ENCODE measurements at places on chromosomes 1 and 21.

DNA sequence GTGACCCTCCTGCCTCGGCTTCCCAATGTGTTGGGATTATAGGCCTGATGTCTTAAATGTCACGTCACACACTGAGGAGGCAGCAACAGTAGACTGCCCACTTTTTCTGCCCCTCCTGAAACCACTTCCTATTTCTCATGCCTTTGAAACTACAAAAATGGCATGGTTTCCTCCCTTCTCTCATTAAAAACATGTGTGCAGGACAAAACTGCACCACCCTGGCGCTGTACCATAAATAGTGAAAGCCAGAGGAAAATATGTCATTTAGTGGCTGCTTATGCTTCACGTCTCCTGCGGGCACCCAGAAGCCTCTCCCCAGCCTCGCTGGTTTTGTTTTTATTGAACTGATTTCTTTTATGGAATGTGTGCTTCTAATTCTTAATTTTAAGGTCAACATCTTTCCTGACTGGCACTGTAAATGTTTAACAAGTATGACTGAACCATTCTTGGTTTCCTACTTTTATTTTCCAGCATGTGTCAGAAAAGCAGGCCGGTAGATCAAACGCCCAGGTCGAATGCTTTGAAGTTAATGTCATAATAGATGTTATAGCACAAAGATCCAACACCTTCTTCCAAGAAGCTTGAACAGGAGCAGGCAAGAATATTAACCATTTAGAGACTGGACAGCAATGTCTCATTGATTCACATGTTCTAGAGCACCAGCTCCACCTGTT, 59.6 kb upstream of the C1orf87 start:
- DNase-seq, result peak; percentile 90

- DNase-seq, result no peak
These were observed 23.8 kb upstream of the TINAGL1 start for GRCh38 chr1:31552489-31552888.

DNA sequence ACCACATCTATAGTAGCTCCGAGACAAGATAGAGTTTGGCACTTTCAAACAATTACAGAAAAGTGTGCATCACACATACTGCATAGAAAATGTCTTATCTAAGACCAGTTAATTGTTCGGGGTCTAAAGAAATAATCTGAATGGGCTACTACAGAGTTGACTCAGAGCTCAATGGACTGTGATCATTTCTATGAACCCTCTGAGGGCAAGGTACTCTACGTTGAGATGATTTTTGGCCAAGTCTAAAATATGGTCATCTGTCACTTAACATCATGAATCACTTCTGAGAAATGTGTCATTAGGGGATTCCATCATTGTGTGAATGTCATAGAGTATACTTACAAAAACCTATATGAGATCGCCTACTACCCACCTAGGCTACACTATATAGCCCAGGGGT, 123.5 kb downstream of the SLC44A5 start:
- no peak for DNase-seq

GRCh38 chr1:169003864-169004516, 102.5 kb upstream of the ATP1B1 start:
- DNase-seq, result peak; percentile 52

GRCh38 chr21:27101523-27101922, 134.6 kb upstream of the ADAMTS5 start:
- no peak for DNase-seq

DNA sequence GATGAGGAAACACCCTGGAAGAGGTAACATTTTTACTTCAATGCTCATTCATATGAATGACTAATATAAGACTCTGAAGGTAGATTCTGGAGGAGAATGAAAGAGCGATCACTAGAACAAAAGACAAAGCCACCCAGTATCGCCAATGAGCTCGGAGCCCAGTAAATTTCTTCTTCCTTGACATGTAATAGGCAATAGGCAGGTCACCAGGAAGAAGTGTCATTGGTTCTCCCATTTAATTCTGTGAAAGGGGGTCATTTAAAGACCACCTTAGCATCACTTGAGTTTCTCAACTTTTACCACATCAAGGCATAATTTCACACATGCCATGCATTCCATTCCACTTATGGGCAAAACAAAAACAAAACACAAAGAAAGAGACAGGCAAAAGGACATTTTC, 7.9 kb downstream of the TNFSF18 start:
- no peak for DNase-seq

DNA sequence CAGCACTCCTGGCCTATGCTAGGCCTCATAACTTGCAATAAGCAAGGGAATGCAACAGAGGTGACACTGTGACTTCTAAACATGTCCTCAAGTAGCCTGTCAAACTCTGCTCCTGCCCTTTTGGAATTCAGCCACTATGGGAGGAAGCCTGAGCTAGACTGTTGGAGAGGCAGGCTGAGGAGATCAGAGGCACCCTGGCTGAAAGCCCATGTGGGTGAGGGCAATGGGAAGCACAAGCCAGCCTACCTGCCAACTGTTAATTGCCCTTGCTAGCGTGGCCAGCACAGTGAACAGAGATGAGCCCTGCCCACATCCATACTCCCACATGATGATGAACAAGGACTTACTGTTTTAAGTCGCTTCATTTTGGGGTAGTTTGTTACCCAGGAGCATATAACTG, 17.7 kb downstream of the GNB1 start:
- no peak for DNase-seq

DNA sequence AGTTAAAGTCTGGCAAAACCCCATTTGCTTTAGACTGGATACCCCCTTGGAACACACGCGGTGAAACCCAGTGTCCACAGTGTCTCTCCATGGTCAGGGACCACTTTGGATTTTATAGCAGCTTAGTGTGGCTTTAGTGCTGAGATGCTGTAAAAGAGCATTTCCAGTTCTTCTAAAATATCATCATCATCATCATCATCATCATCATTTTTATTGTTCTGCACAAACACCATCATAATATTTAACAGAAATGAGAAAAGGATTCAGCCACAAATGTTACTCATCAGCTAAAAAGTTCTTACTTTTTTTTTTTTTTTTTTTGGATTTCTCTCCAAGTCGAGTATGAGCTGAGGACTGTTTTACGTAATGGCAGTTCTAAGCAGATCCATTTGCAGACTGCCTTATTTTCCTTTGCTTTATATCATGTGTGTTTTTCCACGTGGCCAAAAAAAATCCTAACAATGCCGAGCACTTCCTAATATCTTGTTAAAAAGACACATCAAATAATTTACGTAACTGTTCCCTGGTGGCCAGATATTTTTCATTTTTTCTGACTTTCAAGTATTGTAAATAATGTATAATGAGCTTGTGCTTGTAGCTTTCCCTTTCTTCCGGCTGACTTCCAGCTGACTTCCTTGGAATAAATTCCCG, 62.8 kb downstream of the EVA1C start:
- peak; percentile 76 for DNase-seq

DNA sequence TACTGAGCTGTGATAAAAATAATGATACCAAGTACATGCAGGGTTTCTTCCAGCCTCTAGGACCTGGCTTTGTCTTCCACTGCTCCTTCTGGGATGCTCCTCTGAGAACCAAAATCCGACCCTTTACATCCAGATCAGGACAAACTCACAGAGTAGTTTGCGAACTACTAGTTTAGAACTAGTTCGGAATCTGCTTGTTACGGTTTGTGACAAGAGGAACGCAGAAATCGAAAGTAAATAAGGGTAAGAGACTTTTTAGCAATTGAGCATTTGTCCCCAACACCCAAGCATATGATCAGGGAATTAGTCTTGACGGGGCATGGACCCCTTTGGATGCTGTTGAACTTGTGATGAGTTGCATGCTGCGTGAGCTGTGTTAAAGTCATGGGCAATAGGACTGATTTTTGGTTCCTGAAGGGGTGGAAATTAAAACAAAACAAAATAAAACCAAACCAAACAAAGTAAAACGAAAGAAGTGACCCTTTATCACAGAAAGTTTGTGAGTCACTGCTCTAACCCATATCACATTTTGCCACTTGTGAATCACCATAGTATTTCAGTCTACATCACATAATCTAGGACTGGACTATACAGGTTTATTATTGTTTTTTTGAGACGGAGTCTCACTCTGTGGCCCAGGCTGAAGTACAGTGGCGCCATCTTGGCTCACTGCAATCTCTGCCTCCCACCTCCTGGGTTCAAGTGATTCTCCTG, 35.7 kb upstream of the ERRFI1 start:
- peak; percentile 30 for DNase-seq

- no peak for DNase-seq
These were observed 10.0 kb downstream of the SLC16A4 start for GRCh38 chr1:110380672-110381283.

DNA sequence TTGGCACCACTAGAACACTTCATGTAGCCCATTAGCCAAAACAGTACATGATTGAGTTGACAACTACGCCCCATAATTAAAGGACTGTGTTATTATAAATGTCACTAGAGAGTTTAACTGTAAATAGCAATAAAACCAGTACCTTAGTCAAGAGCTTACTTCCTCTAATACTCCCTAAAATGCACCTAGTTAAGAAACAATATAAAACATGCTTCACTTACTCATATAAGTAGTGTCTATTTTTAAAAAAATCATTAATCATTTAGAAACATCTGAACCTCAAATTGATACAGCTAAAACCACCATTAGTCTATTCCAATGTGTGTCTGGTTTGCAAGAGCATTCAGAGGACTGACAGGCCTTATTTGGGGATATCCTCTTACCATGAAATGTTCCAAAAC, 25.3 kb downstream of the PTP4A2 start:
- DNase-seq, result no peak

DNA sequence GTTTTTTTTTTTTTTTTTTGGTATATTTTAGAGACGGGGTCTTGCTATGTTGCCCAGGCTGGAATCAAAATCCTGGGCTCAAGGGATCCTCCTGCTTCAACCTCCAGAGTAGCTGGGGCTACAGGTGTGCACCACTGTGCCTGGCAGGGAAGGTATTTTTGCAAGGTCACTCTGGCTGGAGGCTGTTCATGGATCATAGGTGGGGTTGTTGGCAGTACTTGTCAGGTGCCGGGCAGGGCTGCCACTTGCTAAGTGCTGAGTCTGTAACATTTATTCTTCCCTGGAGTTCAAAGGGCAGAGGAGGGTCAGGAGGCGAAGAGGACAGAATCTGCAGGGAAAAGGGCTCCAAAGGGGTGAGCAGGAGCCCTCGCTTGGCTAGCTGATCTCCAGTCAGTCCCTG, 24.1 kb downstream of the A3GALT2 start:
- DNase-seq, result no peak

Measured in AG20443 (cell line).